ENCODE measurements at places on chromosomes 5 and 9.

- DNase-seq, result no peak
Observed at GRCh38 chr9:105447386-105447813, 434 bp upstream of the FSD1L start.

GRCh38 chr5:90565491-90565890, 6.9 kb downstream of the ADGRV1 start:
- no peak for DNase-seq

- no peak for DNase-seq
Observed at GRCh38 chr5:105789246-105789645, 1881.5 kb downstream of the EFNA5 start.

GRCh38 chr5:161966564-161966963, 101.0 kb upstream of the GABRG2 start:
- peak; percentile 17 for DNase-seq

DNA sequence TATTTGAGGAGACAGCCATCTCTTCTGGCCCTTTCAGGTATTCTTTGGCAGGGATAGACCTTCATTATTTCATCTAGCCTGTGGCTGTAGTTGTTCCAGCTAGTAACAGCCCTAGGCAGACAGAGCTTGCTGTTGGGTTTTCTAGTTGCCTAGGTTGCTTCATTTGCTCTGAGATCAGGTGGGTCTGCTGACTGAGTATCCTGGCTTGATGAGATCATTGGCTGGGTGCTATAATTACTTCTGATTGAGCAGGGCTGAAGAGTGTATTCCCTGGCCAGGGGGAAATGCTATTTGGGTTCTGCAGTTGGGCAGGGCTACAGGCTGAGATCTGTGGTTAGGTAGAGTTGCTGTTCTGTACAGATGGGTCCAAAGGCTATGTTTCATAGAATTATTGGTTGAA, 456.1 kb downstream of the PSAT1 start:
- no peak for DNase-seq

DNA sequence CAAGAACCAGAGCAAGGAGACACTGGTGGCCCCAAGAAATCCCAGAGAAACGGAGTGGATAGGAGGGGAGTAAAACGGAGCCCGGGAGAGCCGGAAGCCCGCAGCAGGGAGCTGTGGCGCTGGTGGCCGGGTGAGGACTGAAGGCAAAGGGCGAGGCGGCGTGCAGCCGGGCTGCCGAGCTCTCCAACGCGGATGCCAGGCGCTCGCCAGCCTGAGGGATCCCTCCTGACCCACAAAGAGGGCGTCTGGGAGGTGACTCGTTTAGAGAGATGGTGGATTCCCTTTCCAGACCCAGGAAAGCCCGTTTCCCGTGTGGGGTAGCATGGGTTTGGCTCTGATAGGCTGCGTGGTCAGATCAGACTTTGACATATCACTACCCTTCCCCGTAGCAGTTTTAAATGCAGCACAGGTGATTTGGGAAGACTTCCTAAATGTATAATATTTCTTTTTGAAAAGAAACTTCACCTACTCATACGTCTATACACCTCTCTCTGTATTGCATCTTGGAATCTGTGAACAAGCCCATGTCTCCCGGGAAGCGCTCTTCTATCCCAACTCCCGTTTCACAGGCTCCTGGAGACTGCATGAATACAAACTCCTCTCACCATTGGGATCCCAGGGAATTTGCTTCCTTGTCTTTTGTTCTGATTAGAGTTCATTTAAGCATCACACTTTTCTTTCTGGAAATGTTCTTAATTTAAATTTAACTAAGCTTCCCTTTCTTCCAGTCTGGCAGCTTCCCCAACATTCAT, 158.1 kb downstream of the C9orf152 start:
- no peak for DNase-seq

DNA sequence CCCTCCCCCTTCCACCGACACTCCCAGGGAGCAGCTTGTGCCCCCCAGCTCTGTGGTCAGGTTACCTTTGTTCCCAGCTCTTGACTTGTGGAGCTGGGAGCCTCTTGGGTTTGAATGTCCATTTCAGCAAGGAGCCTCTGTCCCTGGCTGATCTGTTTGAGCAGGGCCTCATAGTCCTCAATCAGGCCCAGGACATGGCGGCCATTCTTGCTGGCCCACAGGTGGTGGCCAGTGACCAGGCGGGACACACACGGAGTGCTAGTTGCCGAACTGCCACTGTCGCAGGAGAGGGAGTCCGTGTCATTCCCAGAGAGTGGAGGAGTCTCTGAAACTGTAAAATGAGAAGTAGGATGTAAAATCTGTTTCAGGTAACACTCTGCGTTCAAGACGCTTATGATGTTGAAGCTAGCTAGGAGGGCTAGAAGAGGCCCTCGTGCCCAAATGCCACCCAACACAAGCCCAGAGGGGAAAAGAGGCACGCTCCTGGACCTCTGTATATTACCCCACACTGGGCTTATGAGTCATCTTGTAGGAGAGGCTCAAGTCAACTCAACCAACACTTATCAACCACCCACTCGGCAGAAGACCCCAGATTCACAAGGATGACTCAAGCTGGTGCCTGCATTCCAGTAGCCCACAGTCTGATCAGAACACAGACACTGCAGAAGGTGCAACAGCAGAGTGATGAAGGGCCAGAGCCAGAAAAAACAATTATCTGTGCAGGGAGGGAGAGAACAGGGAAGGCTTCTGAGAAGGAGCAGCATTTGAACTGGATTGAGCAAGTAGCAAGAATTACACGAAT, 177.0 kb downstream of the CDK5RAP2 start:
- DNase-seq, result no peak

GRCh38 chr9:121305269-121305994, 37.5 kb downstream of the GSN start:
- DNase-seq, result no peak

- DNase-seq, result peak; percentile 58
Observed at GRCh38 chr5:134115806-134116175, 1.3 kb downstream of the TCF7 start.

DNA sequence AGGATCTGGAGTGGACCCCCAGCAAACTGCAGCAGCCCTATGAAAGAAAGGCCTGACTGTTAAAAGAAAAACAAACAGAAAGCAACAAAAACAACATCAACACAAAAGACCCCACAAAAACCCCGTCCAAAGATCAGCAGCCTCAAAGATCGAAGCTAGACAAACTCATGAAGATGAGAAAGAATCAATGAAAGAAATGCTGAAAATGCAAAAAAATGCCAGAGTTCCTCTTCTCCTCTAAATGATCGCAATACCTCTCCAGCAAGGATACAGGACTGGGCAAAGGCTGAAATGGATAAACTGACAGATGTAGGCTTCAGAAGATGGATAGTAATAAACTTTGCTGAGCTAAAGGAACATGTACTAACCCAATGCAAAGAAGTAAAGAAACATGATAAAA, 526.3 kb upstream of the DAB2 start:
- DNase-seq, result no peak

GRCh38 chr9:131732636-131733289, 7.1 kb downstream of the RAPGEF1 start:
- no peak for DNase-seq

DNA sequence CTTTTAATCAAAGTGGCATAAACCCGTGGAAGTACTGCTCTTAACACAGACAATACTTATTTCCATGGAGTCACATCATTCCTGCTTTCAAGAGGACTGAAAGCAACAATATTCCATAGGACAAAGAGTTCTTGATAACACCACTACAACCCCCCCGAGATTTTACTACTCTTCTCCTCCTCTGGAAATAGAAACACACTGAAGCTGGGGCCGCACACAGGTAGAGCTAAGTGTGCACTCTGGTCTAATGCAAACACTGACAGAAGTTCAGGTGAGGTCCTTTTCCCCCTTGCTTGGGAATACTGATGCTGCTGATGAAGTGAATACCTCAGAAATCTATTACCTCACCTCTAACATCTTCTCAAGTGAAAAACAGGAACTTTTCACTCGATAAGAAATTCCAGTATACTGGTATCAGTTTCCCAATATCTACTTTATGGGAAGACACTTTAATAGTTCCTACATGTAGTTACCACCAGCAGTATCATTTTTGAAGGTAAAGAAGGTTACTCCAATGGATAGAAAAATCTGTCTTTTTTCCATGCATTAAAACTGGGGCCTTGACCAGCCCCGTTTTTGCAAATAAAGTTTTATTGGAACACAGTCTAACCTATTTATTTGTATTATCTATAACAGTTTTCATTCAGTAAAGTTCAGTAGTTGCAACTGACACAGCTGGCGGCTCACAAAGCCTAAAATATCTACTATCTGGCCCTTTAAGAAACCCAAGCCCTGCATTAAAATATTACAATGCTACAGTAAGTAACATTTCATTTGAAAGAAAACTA, 50.0 kb downstream of the GOLPH3 start:
- DNase-seq, result no peak

- peak; percentile 47 for DNase-seq
Observed at GRCh38 chr9:127121628-127122175, 733 bp downstream of the ANGPTL2 start.

DNA sequence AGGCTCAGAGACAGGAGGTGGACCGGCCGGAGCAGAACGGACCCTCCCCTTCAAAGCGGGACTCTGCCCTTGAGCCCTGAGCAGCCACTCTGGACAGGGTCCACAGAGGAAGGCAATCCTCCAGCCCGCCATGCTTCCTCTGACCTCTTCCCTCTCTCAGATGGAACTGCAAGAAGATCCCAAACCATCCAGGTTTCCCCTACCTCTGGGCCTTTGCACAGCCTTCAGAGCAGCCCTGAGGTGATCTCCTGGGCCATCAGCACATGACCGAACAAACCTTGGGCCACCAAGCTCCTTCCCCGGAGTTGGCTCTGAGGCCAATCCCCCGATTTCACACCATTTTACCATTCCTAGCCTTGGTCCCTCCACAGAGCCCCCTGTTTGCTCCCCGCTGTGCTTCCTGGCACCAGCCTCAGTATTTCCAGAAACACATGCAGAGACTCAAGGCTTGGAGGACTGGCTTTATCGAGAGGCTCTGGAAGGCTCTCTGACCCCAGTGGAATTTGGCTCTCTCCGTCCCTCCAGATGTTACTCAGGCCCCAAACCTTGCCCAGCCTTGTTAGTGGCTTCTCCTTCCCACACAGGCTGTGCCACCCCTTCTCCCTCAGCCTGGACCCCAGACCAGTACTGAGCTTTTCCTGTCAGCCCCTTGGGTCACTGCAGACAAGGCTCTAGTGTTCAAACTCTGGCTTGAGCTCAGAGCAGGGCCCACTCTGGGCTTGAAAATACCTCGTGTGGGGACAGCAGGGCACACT, 48.6 kb upstream of the KCNMB1 start:
- DNase-seq, result no peak

DNA sequence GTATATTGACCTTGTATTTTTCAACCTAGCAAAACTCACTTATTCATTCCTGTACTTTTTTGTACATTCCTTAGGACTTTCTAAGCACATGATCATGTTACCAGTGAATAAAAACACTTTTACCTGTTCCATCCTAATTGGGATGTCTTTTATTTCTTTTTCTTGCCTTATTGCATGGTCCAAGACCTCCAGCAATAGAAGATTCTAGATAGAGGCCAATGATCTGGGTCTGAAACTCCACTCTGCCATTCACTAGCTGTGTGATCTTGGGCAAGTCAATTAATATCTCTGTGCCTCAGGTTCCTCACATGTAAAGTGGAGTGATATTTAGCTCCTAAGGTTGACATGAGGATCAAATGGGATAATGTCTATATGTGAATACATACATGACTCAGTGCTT, 8.5 kb upstream of the EXOSC2 start:
- DNase-seq, result no peak

DNA sequence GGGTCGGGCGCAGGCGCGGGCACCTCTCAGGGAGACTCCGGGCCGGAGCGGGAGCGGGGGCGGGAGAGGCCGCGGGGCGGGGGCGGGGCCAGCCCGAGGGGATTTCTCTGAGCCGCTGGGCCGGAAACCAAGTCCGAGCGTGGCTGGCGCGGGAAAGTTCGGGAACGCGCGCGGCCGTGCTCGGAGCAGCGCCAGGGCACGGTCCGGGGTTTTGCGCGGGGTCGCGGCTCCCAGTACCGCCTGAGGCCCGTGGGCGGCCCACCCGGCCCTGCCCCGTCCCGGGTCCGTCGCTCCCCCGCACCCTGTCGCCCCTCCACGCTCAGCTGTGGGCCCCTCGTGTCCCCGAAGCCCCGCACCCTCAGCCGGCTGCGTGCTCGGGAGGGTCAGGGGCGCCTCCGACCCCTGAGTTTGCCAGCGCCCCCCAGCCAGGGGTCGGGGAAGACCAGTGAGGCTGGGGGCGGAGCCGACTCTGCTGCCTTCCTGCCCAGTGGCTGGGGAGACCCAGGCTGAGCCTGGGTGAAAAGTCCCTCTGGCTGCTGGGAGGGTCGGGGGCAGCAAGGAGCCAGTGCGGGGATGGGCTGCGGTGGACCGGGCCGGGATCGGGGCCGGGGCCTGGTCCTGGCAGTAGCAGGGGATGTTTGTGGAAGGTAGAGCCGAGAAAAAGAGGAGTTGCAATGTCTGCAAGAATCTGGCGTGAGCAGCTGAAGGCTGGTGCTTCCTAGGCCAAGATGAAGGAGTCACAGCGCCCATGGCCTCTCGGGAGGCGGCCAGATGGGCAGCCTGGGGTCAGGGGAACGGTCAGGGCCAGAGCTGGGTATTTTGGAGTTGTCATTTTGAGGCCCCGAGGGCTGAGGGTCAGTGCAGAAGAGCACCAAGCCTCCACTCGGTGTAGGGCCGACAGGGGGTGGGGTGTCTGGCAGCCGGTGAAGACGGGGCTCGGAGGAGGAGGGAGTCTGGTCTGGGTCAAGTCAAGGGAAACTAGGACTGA, 588 bp downstream of the TRAF2 start:
- DNase-seq, result peak; percentile 37

DNA sequence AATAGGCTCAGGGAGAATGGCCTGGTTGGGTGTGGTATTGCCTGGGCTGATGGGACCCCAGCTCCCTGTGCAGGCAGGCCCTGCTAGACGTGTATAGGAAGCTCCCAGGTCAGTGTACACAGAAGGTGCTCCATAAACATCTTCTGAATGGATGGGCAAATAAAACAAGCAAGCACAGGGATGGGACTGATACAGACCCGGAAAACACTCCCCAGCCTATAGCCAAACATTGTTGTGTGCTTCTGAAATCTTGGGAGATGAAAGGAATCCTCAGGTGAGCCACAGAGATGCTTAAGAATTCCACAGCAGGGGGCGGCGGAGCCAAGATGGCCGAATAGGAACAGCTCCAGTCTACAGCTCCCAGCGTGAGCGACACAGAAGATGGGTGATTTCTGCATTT, 151.8 kb downstream of the ENTREP1 start:
- no peak for DNase-seq

GRCh38 chr9:126591083-126591482, 22.6 kb upstream of the LMX1B start:
- no peak for DNase-seq

DNA sequence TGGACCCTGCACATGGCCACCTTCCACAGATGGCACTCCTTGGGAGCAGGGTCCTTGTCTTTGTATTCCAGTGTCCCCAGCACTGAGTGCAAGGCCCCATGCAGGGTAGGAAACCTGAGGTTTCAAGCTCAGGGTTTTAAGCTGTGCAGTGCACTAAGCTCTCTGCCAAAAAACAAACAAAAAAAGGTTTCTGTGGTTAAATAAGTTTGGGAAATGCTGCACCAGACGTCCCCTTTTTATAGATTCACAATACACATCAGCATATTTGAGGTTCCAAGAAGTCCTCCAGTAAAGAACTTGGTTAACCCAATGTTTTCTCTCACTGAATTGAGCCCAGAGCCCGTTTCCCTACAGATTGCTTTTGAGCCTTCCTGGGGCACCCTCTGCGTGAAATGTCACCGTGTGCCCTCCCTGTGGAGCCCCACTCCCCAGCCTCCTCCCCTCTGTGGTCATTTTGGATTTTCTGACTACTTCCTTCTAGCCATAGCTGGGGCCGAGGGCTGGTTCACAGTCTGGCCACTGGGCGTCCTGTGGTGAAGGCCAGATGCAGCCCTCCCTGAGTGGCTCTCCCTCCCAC, 17.1 kb downstream of the DELE1 start:
- DNase-seq, result no peak

All from kidney (tissue), 22 donors.